ENCODE measurements at places on chromosomes 4 and X.
A peak's percentile ranks its signal among the peaks of the same experiment; 100 is the strongest.

DNA sequence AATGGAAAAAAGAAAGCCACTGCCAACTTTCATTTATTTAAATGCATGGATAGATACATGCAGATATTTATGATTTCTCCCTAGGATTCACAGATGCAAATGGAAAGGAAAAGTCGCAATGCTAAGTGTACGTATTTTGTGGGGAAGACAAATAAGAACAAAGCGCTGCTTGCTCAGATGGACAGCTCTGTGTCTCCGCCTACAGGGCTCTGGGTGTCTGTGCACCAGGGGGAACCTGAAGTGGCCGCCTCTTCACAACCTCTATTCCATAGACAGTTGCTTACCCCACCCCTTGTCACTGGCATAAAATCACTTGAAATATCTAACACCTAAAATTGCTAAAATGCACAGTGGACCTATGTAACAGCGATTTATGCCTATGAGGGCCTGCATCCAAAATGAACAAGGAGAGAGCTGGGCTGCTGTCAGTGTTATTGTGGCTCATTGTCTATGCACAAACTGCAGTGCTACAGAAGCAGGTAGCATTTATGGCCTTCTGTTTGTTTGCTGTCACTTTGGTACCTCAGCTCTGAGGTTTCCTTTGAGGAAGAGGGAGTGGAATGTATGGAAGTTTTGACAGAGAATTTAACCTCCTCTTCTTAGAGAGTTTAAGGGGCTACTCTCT, 58.6 kb upstream of the PAGE1 start:
- DNase-seq, result peak; percentile 9

DNA sequence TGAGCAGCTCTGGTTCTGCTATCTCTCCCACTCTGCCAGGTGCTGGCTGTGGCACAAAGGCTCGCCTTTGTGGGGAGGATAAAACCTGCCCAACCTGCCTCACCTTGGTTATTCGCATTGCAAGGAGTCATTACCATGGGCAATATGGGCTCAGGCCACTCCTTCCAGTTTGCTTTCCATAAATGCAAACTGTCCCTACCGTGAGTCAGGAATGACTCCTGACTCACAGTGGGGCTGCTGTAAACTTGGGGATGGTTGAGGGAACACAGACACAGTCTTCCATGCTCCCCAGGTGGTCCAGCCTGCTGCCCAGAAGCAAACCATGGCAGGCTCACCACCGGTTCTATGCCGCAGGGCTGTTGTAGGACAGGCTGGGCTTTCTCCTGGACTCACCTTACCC, 36.1 kb downstream of the COQ2 start:
- DNase-seq, result no peak

GRCh38 chrX:8377041-8377440, 87.6 kb upstream of the VCX3B start:
- peak; percentile 1 for DNase-seq

DNA sequence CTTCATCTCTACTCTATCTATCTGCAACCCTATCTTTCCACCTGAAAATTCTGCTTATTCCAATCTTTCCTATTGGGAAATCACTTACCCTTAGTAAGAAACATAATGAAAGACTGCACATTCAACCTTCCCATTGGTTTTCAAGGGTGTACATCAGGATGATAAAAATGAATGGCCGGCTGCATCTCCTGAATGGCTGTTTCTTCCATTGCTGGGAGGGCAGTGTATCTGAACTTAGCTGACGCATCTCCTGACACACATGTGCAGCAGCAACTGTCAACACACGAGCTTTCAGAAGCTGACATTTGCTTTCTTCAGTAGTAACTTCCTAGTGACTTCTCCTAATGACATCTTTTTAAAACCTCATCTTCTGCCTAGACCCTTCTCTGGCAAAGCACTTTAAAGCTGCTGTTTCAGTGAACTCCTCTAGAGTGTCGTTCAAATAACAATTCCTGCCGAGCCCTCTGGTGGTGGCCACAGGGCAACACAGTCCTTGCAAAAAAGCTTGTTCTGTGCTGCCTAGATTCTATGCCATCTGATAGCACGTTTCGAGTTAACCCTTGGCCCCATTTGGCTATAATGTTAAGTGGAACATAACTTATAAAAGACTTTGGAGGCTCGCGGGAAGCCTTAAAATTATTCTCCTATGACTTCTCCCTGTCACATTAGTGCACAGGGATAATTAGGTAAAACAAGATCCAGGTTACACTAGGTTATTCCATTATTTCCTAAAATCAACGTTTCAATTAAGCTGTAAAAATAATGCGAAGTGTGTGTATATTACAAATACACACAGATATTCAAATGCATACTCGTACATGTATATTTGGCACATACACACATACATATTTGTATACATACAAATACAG, 2340.7 kb downstream of the PCDH7 start:
- DNase-seq, result peak; percentile 65

- no peak for DNase-seq
These were observed 34.3 kb downstream of the TMEM164 start for GRCh38 chrX:110037178-110037577.
